ENCODE measurements at places on chromosomes 6 and 20.

- DNase-seq = peak; percentile 16
Measured at GRCh38 chr6:96522465-96523009, 931 bp downstream of the UFL1 start.

DNA sequence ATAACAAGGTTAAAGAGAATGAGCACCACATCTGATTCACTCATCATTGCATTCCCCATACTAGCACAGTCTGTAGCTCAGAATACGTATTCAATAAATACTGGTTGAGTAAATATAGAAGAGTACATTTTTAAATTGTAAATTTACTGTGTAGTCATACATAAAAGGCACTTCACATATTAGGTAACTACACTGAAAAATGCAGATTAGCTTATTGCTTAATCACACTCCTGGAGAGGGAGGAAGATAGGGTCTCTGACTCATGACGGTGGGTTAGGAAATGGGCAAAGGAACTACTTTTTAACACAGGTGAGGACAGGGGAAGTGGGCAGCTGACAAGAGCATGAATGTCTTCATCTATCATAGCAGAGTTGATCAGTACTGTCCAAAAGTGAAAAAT, 133.2 kb downstream of the TBC1D32 start:
- no peak for DNase-seq

- DNase-seq = no peak
Measured at GRCh38 chr20:35562541-35563110, 20.7 kb downstream of the ERGIC3 start.

GRCh38 chr6:32982084-32982701, 13.8 kb downstream of the BRD2 start:
- no peak for DNase-seq

GRCh38 chr6:7673063-7673536, 52.8 kb upstream of the BMP6 start:
- peak; percentile 21 for DNase-seq

- no peak for DNase-seq
Measured at GRCh38 chr6:88492241-88492640, 326.1 kb upstream of the CNR1 start.

- DNase-seq = no peak
Measured at GRCh38 chr6:38180586-38180985, 361.1 kb downstream of the ZFAND3 start.

DNA sequence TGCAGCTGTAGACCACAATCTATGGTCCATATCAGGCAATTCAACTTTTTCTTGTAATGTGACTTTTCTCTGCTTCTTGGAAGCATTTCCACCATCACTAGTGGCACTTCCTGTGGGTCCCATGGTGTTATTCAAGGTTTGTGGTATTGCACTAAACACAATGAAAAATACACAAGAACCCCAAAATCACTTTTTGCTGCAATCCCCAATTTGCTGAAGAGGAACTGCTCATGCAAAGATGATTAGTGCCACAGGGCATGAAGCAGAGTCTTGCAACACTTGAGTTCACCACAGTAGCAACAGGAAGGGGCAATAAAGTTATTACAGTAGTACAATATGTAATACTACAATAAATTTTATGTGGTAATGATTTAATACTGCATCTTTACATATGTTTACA, 16.8 kb upstream of the TAAR1 start:
- DNase-seq = no peak

DNA sequence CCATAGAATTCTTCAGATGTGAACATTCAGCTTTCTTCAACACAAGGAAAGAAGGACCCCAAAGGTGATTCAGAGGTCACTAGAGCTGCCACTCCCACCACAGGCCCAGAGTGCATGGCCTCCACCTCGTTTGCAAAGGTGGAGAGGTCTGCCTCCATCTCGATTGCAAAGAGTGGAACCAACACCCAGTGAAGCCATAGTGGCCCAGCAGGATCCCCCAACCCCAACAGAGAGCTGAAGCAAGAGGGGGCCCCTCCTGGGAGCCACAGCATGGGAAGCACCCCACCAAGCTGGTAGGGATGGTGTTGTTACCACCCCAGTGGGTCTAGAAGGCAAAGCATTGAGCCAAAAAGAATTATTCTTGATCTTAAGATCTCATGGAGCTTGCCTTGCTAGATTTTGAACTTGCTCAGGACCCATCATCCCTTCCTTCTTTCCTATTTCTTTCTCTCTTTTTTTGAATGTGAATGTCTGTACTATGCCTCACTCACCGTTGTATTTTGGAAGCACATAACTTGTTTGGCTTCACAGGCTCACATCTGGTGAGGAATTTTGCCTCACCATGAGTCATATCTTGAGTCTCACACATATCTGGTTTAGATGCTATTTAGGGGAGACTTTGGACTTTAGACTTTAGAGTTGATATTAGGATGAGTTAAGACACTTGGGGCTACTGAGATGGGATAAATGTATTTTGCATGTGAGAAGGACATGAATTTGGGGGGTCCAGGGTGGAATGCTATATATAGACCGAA, 119.2 kb downstream of the ANKRD60 start:
- DNase-seq = no peak

GRCh38 chr6:109059153-109059552, 35.5 kb downstream of the SESN1 start:
- no peak for DNase-seq

DNA sequence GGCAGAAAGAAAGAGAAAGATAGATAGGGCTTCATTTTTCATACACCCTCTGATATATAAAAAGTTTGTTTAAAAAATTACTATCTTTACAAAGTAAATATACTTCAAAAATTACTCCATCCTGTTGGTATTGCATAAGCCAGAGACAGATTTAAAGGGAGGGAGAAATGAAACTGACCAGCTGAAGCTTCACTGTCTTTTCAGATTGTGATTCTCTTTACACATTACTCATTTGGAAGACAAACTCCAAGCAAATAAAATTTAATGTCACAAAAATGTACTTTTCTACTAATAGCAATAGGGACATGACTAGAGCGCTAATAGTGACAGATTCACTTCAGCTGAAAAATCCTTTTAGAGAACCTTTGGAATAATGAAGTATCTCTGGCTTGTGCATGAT, 38.6 kb upstream of the MARCKS start:
- DNase-seq = no peak

DNA sequence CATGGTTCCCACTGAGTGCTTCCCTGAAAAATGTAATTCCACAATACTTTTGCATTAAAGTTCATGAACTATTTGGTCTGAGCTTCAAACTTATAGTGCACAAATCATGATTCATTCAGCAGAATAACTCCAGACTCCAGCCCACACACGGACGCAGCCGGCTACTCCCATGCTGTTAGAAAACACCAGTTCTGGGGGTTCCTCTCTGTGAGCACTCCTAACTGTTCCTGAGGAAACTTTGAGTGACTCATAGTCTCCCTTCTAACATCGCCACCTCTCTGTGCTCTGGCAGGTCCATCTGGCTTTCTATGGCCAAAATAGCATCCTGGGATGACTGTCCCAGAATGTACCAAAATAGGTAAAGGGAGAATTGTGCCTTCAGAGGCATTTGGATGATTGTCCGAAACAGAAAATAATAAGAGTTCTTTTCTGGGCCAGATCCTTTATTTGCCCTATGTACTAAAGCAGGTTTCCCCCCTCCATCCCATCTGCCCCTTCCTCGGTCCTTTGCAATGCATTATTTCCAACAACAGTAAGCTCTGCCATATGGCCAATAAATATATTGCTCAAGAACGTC, 32.3 kb upstream of the LY86 start:
- DNase-seq = no peak

GRCh38 chr6:48520951-48521350, 410.0 kb upstream of the PTCHD4 start:
- no peak for DNase-seq

DNA sequence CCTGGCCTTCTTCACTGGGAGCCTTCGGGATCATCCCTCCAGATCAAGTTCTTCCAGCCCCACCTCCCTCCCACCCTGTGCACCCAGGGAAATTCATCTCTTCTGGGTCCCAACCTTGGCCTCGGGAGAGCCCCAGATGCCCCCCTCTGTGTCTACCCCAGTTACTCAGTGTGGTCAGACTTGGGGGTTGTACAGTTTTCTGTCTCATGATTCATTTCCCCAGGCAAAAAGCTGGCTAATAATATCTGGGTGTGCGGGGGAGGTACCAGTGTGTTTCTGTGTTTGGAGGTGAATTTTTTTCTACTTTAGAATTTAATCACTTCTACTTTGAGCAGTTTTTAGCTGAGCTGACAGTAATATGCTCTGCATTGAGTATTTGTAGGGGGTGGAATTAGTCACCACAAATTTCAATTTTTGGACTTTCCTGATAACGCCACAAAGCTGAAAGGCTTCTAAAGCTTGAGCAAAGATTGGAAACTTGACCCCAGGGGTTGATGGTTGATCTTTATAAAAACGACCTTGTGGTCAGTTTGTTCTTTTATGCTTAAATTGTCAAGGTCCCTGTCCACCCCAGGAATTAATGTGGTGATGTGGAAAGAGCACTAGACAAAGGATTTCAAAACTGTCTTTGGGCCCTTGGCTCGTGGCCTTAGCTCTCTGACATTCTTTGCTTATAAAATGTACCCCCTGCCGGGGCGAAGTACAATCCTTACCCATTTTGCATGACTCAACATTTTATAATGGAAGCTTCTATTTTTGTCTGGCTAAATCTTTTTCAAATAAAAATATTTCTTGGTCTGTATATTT, 284.7 kb upstream of the TAB2 start:
- peak; percentile 79 for DNase-seq

GRCh38 chr20:46154305-46154704, 36.2 kb downstream of the CD40 start:
- DNase-seq = no peak

- DNase-seq = no peak
Measured at GRCh38 chr20:58131151-58131550, 97.3 kb downstream of the ANKRD60 start.

GRCh38 chr6:7550433-7550801, 8.9 kb downstream of the DSP start:
- DNase-seq = no peak

GRCh38 chr6:116070616-116071389, 10.1 kb upstream of the FRK start:
- no peak for DNase-seq

DNA sequence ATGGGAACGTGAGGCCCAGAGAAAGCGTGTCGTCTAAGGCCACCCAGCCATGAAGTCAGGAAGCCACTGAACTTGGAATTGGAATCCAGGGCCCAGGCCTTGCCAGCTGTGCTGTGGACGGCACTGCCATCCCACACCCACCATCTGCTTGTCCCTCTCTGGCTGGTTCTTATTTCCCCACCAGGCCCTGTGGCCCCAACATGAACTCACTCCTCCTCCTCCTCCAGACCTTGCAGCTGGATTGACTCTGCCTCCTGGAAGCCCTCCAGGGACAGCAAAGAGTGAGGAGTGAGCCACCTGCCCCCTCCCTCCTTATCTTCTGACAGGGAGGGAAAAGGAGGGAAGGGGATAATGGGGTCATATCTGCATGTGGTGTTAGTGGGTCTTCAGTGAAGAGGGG, 16.0 kb upstream of the IP6K3 start:
- DNase-seq = no peak

DNA sequence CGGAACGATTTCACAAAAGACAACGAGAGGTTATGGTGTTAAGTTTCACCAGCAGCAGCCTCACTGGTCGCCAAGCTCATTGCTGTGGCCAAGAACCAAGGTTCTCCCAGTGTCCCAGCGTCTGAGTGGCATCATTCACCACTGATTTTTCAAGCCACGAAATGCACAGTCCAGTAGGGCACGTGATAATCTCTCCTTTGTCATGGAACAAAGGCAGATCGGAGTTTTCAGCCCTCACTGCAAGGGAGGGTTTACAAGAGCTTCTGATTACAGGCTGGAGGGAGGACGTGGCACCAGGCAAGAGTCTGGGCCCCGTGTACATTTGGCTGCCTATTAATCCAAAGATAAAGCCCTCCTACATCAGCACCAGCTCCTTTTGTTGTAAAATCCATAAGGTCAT, 2.0 kb downstream of the CD24 start:
- DNase-seq = no peak

GRCh38 chr6:81774542-81774941, 22.1 kb upstream of the TENT5A start:
- DNase-seq = no peak

- DNase-seq = no peak
Measured at GRCh38 chr6:154738551-154738961, 5.3 kb downstream of the SCAF8 start.

DNA sequence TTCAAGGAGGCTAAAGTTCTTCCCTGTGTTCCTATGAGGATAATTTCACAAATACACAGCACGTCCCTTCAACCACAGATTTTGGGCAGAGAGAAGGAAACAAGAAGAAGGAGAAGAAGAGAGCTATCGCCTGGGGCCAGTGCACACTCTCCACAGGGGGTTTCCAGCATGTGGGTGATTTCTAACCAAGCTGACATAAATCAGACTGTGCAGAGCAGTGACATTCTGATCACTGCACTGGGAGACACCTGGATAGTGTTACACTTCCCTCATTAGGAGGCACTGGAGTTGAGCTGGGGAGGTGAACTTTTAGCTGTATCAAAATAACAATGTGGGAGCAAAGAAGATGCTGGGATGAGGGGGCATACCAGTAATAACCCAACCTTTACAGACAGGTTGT, 71.8 kb upstream of the CENPW start:
- DNase-seq = no peak

GRCh38 chr6:11226005-11226404, 6.5 kb downstream of the NEDD9 start:
- DNase-seq = no peak

- no peak for DNase-seq
Measured at GRCh38 chr6:40398810-40399477, 188.2 kb downstream of the LRFN2 start.

- no peak for DNase-seq
Measured at GRCh38 chr6:166687070-166687878, 60.2 kb upstream of the RPS6KA2 start.

GRCh38 chr6:154611241-154611640, 100.8 kb upstream of the CNKSR3 start:
- DNase-seq = no peak

DNA sequence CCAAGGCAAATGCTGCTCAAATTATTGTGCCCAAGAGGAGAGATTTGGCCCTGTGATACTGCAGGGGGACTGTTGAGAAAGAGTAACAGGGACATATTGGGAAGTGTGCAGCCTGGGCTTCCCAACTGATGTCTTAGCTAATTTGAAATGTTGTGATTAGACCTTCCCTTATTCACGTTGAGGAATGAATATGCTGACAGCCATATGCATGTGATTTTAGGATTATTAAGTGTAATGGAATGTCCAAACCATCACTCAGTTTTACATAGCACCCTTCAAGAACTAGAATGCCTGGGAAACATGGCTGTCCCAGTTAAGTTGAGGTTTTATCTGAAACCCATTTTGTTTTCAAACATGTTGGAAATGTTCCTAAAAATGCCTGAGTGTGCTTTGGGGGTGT, 81.4 kb downstream of the CARMIL1 start:
- no peak for DNase-seq

- no peak for DNase-seq
Measured at GRCh38 chr6:164379795-164380194, 929.6 kb downstream of the C6orf118 start.

Data from GM06990 (cell line).